Stimulated activated CD4-positive, alpha-beta T cell treated with anti-CD3 and anti-CD28 coated beads, Interleukin-15, amount 100 ng/mL, for 1 hour (primary cell): ENCODE measurements at places on chromosomes 11 and 22.

DNA sequence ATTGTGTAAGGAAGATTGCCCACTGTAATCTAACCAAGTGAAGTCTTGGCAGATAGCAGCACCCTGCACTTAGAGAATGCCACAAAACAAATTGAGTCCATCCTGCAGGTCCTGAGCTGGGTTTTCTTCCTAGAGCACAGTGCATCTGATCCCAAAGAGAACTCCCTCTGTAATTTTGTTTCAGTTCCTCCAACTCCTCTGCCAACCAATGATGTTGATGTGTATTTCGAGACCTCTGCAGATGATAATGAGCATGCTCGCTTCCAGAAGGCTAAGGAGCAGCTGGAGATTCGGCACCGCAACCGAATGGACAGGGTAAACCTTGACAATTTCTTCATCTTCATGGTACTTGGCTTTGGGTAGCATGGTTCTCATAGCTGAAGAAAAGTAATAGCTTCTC is 33.1 kb upstream of the ST14 start:
- no peak for DNase-seq

GRCh38 chr11:67700548-67701262 is 26.3 kb upstream of the ALDH3B2 start:
- DNase-seq, result no peak

- no peak for DNase-seq
These were observed 597 bp upstream of the PLXNB2 start for GRCh38 chr22:50307890-50308596.

GRCh38 chr11:100686476-100687053 is 523 bp upstream of the ARHGAP42 start:
- DNase-seq, result no peak

DNA sequence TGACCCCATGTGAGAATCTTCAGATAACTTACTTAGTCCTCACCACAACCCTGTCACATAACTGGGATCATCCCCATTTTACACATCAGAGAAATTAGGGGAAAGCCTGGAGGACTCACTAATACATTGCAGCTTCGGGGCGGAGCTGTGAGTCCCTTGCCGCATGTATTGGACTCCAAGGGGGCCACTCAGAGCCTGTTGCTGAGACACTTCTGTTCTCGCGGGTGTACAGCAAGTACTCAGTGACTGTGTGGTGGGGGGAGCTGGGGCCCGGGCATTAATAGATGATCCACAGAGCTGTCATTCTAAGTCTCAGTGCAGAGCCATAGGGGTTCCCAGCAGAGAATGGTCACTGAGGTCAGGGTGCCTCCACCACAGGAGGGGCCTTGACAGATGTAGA is 13.5 kb downstream of the OAF start:
- no peak for DNase-seq

DNA sequence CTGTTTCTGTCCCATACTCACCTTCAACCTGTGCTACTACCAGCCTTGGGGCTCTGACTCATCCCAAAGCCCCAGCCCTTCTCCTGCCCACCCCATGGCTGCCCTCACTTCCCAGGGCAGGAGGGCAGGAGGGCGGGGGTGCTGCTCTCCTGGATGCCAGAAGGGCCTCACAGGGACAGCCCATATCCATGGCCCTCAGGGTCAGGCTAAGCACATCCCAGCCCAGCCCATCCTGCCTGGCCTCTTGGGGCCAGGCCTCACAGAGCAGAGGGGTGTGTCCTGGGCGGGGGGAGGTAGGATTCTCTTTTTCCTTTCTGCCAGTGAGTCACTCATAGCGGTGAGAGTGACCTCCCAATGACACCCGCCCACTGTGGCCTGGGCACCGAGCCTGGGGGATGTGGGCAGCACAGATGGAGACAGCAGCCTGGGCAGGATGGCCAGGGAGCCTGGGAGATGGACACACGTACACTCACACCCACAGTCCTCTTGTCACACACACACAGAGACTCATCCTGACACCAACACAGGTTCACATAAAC is 2.4 kb downstream of the LTBP3 start:
- no peak for DNase-seq

- DNase-seq, result no peak
These were observed 4.7 kb downstream of the ACY3 start for GRCh38 chr11:67645521-67646461.

GRCh38 chr22:39132281-39132680 is 20.2 kb downstream of the CBX7 start:
- no peak for DNase-seq

DNA sequence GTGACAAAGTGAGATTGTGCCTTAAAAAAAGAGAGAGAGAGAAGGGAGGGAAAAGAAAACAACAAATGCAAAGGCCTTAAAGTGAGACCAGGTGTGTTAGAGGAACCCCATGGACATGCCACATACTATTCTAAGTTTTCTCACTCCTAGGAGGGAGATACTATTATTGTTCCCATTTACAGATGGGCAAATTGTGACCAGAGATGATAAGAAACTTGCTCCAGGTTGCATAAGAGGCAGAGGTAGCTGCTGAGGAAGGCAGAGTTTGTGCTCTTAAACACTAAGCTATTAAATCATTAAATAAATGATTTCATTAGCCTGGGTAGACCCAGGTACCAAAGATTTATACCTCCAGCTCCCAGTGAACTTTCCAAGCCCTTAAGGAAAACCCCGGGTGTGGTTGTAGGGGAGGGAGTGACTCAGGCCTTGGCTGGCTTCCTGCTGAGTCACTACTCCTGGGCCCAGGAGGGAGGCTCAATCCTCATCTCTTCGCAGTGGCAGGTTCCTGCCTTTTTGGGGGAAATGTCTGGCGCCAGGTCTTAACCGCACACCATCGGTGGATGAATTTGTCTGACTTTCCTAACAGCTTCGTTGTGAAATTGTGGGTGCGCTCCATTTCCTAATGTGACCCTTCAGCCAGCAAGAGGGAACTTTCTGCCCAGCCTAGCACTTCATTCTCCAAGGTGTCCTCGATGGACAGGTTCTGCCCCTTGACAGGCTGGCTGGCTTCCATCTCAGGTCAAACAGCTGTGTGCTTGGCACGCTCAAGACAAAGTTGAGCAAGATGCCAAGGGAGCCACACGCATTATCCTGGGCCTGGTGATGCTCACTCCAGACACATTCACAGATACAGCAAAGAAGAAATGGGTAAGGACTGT is 33.4 kb upstream of the PTPRJ start:
- no peak for DNase-seq

DNA sequence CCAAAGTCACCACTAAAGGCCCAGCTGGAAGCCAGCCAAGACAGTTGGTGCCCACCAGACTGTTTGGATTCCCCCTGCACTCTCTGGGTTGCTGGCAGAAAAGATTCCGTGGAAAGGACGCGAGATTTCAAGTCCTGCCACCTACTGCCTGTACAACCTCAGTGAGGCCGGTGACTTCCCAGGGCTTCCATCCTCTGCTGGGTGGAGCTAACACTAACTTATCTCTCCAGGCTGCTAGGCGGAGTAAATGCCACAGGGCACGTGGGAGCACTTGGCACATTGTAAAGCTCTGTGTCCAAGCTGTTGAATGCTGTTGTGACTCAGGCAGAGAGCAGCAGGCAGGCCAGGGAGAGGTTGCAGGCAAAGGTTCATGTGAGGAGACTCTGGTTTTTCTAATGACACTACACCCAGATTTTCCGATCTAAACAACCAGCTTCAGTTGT is 50.9 kb upstream of the CDON start:
- DNase-seq, result no peak

GRCh38 chr11:8818421-8818820 is 92.6 kb upstream of the AKIP1 start:
- DNase-seq, result no peak

DNA sequence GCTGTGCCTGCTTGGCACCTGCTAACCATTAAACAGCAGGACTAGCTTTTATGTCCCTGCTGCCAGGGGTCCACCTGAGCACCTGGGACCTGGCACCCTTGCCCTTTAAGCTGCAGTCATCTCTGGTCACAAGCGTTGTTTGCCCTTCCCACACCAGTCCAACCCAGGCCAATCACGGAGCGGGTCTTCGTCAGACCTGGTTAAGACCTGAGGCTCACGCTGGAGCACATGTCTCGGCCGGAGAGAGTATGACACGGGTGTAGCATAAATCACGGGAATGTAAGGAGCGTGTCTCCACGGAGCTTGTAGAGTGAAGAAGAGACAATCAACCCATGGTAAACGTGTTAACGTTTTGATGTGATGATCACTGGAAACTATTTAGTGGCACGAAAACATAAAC is 847.3 kb downstream of the BRD1 start:
- no peak for DNase-seq

- DNase-seq, result no peak
These were observed 178.3 kb upstream of the NECTIN1 start for GRCh38 chr11:119907122-119907851.
